ENCODE measurements at places on chromosomes 12 and 14.

DNA sequence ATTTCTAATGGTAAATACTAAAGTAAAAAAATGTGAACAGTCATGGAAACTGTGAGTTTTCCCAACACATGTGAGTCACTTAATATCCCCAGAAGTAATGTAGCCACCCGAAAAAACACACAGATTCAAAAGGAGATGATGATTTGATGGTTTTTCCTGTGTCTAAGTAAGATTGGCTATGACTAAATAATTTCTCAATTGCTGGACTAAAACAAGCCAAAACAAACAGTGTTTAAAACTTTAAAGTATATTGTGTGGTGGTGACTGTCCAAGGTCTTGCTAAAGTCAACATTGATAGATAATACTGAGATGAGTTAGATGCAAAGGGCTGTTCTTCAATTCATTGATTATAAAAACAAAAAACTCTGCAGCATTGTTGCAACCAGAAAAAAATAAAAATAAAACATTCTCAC lies 89.6 kb upstream of the SOX5 start:
- DNase-seq, result no peak

DNA sequence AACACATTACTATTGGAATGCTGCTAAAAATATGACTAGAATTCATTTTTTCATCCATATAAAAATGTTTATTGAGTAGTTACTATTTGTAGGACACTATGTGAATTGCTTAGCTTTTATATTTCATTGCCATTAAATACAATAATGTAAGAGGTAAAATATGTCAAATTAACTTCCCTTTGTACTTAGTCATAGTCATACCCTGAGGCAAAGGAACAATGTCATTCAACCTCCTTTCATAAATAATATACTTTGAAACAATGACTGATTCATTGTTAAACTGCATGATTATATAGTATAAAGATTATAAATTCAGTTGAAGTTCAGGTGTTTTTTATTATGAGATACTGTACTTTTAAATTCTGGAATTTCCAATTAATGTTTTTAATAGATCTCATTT lies 105.2 kb downstream of the GARIN6 start:
- no peak for DNase-seq

- DNase-seq, result no peak
Observed at GRCh38 chr12:101698800-101699347, 1.4 kb downstream of the CHPT1 start.

GRCh38 chr12:24266982-24267381 lies 317.5 kb upstream of the SOX5 start:
- DNase-seq, result no peak

DNA sequence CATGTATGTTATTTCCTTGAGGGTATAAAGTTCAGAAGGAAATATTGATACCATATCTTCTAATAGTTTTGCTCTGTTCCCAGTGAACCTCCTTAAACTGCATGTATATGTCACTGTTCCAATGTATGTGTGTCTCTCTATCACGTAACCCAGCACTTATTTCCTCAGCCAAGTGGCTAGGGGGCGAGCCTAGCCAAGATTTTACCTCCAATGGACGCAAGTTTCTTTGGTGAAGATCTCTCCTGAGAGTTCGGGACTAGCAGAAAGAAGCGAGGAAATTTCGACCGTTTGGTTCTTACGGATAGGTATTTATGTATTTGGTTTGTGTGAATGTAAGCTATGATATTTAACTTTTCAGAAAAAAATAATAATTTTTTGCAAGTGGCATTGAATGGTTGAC lies 2.5 kb downstream of the SFSWAP start:
- DNase-seq, result no peak

- DNase-seq, result no peak
Observed at GRCh38 chr12:67484791-67485480, 163.6 kb upstream of the DYRK2 start.

DNA sequence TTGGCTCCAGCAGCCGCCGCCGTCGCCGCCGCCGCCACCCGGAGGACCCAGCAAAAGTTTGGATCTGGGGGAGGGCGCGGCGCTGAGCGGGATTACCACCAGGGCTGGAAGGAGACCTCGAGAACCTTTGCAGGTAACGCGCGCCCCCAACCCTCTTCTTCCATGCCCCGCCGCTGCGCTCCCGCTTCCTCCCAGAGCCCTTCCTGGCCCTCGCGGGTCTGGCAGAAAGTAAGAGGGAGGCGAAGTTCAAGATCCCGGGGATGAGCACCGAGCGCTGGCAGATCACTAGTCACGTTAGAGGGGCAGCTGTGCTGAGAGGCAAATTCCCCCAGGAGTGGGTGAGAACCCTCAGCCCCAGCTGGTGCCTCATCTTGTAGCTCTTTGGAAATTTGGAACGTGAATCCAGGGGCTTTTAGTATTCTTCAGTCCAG lies 3.9 kb downstream of the FLRT2 start:
- DNase-seq, result no peak

GRCh38 chr12:82619644-82620043 lies 67.1 kb upstream of the TMTC2 start:
- no peak for DNase-seq

GRCh38 chr12:104345234-104346066 lies 41.9 kb downstream of the EID3 start:
- DNase-seq, result no peak

GRCh38 chr12:27560126-27560525 lies 36.1 kb downstream of the PPFIBP1 start:
- DNase-seq, result no peak

- DNase-seq, result no peak
Observed at GRCh38 chr14:87629788-87630187, 363.2 kb downstream of the GALC start.

- DNase-seq, result peak; percentile 73
Observed at GRCh38 chr12:106136263-106136662, 2.5 kb downstream of the NUAK1 start.

DNA sequence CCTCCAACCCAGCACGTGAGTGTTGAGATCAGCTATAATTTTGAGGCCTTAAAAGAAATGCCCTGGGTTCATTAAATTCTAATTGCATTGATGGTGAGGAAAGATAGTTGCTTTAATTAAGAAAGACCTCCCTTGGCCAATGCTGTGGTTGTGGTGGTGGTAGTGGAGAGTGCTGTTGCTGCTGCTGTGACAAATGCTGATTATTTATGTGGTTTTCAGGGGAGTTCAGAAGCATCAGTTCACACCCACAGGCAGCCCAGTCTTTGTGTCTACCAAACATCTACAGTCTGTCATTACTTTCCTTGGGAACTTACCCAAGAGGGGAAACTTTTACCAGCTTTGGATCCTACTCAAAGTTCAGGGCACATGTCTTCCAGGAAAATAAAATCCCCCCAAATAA lies 178.4 kb upstream of the PARP11 start:
- DNase-seq, result no peak

DNA sequence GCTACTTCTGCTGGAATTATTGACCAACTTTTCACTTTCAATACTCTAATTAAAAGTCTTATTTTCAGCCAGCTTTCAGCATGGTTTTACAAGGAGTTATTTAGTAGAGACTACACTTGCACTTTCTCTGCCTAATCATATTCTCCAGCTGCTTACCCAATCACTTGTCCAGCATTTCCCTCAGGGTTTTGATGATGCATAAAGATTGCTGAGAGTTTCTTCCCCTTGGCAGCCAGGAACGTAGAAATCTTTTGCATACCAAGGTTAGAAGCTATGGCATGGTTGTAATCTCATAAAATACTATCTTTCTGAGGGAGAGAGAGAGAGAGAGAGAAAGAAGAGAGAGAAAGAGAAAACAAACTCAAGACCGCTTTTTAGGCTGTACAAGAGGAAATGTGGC lies 10.8 kb downstream of the OR4Q3 start:
- DNase-seq, result no peak

GRCh38 chr12:107304588-107305532 lies 211.5 kb upstream of the CRY1 start:
- no peak for DNase-seq

- DNase-seq, result no peak
Observed at GRCh38 chr12:56206452-56207166, 15.1 kb downstream of the RNF41 start.

DNA sequence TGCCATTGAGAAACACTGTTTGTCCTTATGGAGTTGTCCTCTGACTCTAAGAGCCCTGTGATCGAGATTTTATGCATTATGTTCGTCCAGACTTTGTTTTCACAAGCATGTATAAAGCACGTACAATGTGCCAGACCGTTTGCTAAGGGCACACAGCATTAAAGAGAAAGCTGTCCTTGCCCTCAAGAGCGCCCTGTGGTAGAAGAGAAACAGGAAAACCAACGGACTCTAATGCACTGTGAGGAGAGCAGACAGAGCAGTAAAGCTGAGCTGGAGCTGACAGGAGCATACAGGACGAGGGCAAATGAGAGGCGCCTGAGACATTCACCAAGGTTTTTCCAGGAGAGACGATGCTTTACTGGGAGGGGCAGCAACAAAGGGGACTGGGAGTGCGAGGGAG lies 66.2 kb upstream of the OVCH1 start:
- DNase-seq, result no peak

Measured in cerebellar nuclear complex (tissue), 1 donor.